ENCODE measurements at places on chromosomes 2 and 18.
A peak's percentile ranks its signal among the peaks of the same experiment; 100 is the strongest.

GRCh38 chr2:84631047-84631446 is 114.7 kb downstream of the DNAH6 start:
- DNase-seq, result no peak

DNA sequence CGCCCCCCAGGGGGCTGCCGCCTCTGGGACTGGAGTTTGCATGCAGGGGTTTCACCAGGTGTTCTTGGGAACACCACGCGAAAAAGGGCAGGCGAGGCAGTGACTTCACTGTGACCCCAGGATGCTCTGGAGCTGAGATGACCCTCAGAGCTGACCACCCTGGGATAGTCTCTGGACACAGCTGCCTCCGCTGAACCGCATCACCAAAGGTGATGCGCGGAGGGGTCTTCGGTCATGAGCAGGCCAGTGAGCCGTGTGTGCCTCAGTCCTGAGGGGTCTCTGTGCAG is 17.5 kb downstream of the GPR35 start:
- DNase-seq, result no peak

DNA sequence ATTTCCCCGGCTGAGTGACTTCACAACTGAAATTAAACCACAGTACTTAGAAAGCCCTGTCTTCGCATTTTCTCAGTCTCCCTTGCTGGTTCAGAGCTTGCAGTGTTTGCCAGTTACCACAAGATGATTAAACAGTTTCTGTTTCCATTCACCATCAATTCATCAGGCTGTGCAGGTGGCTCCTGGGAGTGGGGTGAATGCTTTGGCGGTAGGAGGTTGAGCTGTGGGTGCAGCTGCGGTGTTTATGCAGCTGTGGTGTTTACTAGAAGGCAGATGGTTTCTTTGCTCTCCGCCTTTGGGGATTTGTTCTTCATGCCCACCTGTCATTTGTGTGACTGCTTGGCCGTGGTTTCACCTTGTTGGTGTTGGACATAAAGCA is 16.1 kb downstream of the ACOXL start:
- DNase-seq, result peak; percentile 73

DNA sequence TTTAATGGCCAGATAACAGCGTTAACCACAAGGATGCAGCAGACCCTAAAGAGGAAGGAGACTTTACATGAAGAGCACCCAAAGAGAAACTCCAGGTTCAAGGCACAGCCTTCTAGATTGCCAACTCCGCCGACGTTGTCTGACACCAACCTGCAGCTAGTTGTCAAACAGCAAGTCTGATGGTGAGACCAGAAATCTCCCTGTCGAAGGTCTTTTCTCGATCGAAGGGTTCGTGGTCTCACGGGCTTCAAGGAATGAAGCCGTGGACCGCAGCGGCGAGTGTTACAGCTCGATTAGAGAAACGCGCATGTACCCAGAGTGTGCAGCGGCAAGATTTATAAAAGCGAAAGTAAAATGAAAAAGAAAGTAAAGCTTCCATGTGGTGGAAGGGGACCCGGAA is 656.3 kb downstream of the XIRP2 start:
- DNase-seq, result no peak

DNA sequence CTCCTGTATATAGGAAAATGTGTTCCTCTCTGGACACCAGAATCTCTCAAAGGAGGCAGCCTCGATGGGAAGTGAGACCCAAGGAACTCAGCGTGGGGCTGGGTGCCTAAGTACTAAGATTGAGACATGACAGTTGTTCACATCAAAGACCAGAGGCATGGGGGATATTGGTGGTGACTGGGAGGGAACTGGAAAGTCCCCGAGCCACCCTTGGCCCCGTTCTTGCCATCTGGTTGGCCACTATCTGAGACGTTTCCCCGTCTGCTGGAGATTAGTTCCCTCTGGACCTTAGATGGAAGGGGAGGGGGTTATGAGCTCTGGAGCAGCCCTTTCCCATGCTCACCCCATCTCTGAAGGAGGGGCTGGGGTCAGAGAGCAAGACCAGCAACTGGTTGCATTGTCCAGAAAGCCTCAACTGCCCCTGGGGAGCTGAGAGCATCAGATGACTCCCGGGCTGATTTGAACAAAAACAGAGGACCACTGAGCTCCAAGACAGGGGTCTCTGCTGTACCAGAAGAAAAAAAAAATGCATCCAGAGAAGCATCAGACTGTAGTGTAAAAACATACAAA is 11.8 kb downstream of the FBLN7 start:
- no peak for DNase-seq

- no peak for DNase-seq
Measured at GRCh38 chr2:148338541-148338940, 306.0 kb upstream of the EPC2 start.

- no peak for DNase-seq
Measured at GRCh38 chr2:176709991-176710390, 440.7 kb downstream of the MTX2 start.

DNA sequence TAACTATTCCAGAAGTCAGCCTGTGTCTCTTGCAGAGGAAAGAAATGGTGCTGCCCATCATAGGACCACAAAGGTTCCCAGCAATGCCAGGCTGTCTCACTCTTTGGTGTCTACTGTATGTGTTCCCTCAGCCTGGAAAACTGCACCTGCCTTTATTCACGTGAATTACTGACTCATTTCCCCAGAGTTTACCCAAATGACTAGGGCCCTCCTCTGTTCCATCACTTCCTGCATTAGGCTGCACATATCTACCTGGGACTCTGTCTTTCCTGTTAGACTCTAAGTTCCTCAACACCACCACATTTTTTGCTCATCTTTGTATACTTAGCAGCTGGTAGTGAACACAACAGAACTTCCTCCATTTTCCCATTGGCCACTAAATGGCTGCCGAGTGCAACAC is 188.3 kb downstream of the FHOD3 start:
- no peak for DNase-seq

DNA sequence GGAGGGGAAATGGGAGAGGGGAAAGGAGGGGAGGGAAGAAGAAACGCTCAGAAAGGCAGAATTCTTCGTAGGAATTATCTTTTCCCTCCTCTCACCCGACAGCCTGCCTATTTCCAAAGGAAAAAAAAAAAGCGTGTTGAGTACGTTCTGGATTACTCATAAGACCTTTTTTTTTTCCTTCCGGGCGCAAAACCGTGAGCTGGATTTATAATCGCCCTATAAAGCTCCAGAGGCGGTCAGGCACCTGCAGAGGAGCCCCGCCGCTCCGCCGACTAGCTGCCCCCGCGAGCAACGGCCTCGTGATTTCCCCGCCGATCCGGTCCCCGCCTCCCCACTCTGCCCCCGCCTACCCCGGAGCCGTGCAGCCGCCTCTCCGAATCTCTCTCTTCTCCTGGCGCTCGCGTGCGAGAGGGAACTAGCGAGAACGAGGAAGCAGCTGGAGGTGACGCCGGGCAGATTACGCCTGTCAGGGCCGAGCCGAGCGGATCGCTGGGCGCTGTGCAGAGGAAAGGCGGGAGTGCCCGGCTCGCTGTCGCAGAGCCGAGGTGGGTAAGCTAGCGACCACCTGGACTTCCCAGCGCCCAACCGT is at the start of gene GAD1:
Gene GAD1, plus strand, starts transcription at position 384 of the 589 bp plus-strand sequence. CDS start 1,705 bp downstream, outside the sequence.
- peak; percentile 65 for DNase-seq

- DNase-seq, result no peak
Measured at GRCh38 chr2:218680061-218680460, 8.2 kb downstream of the STK36 start.

DNA sequence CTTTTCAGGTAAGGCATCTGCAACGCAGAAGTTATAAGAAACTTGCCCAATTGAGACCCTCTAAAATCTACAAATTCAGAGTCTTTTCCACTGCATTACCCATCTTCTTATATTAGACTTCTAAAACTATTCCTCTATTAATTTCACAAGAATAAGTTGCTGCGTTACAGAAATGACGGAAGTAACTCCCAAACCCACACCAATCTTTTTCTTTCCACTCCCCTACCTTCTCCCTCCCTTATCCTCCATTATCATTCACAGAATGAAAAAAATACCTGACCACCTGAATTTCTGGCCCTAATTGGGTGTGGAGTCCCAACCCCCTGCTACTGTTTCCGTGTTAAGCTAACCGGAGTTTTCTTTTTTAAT is 689 bp downstream of the RPRD1A start:
- no peak for DNase-seq

DNA sequence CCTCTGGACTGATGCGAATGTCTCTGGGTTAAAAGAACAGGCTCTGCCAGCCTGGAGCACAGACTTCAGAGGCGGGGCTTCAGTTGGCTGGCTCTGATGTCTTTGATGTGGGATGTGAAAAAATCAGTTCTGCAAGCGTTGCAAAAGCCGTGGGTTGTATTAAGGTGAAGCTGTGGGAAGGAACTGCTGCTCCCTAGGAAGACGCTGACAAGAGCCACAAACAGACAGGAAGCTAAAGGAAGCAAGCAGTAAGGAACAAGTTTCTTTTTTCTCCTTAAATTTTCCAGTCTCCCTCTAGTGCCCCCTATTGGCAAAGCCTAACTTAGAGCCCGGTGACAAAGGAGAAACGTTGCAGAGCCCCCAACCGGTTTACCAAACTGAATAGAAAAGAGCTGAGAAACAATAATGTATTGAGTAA is 239.0 kb downstream of the CCDC178 start:
- DNase-seq, result no peak

DNA sequence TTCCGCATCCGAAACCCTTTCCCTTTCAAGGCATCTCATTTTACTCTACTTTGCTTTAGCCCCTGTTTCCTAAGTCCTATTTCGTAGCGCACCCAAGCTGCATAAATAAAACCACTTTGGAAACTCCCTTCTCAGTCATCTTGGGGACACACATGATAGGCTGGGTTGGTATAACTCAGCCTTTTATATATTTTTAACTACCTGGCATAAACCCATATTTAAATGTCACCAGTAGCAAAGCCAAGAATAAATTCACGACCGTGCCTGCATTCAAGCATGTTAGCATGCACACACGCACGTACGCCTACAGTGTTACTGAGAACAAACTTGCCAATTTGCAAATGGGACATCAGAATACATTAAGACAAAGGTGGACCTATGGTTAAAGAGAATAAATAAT is 564.7 kb upstream of the PIK3C3 start:
- no peak for DNase-seq

- peak; percentile 57 for DNase-seq
Measured at GRCh38 chr2:134124047-134124753, 129.7 kb upstream of the MGAT5 start.

DNA sequence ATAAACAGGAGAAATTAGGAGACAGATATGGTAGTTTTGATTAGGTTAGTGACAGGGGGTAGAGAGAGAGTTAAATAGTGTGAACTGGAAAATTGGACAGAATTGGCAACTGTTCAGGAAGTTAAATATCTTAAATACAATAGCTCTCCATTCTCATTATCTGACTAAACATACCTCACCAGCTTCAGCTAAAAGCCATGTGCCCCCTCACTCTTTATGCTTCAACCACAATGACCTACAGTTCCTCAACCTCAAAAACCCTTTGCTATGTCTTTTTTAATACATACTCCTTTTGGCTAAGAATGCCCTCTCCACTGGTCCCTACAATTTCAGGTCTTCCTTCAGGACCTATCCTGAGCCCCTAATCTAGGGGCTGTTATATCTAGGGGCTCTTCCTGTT is 740.2 kb upstream of the ZEB2 start:
- no peak for DNase-seq

DNA sequence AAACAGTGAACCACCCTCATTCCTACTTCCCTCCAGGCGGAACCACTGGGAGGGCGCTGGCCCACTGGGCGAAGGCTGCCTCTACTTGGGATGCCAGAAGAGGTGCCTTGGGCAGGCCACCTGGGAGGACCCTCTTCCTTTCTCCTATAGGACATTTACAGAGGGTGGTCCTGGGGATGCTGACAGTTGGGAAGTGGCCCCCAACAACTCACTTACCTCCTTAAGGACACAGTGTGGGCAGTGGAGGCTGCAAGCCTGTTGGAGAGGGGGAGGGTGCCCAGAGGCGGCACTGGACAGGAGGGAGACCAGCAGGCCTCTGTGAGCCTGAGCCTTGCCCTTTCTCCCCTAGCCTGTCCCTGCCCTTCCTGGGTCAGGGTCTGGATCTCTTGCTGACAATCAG is 346.4 kb upstream of the HS6ST1 start:
- no peak for DNase-seq

DNA sequence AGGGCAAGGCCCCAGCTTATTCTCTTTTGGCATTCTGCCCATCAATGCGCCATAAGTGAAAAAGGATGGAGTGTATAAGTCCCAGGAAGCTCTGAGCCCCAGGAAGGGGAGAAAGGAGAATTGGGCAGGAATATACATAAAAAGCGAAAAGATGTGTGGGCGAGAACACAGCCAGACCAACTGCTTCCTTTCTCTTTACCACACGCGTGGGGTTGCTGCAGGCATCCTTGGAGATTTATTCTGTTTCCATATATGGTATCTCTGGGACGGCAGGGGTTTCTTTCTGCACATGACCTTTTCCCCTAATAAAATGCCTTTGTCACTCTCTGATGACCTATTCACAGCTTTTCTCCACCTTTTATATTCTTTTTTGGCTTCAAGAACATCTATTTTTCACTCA is 440.5 kb downstream of the NBAS start:
- DNase-seq, result no peak

DNA sequence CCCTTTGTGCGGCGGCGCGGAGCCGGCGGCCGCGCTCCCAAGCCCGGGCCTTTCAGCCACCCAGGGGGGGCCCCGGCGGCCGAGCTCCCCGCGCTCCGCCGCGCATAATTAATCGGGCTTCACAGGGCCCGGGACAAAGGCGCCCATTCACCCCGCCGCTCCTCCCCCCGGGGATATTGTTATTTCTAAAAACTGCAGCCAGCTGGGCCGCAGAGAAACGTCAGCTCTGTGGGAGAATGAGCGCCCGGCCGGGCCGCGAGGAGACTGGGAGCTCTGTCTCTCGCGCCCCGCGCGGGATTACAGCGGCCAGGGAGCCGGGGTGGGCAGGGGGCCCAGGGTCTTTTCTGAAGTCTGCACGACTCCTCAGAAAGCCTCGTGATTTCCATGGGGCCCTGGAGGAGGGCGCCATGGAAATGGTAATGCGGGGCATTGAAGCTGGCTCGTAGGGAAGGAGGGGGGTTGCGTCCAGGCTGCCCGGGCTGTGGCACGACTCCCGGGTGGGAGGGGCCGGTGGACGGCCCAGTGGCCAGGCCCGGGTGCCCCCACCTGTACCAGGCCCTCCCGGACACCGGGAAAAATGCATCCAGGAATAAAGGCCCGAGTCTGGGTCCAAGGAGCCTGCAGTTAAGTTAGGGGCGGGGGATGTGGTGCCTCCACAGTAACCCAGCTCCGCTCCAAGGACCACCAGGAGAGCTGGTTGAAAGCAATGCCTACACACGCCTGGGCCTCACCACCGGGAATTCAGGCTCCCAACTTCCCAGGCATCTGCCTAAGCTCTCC is 125.3 kb downstream of the ZFP36L2 start:
- DNase-seq, result no peak

- DNase-seq, result no peak
Measured at GRCh38 chr2:75054296-75054695, 95.9 kb downstream of the POLE4 start.

GRCh38 chr2:110978756-110979470 is 141.8 kb upstream of the BCL2L11 start:
- DNase-seq, result no peak

GRCh38 chr2:127706215-127706990 is 5.1 kb downstream of the SFT2D3 start:
- no peak for DNase-seq

GRCh38 chr2:56624181-56624580 is 440.4 kb downstream of the CCDC85A start:
- no peak for DNase-seq

Measured in DMS79 (cell line).